HT-29 (cell line): ENCODE measurements at places on chromosomes 2 and 18. TPM values are rescaled to one million over a fixed set of nuclear protein-coding genes. Genes with fewer than 3 reads are reported as not detected.
A peak's percentile ranks its signal among the peaks of the same experiment; 100 is the strongest.

DUSP2 gene
- total RNA-seq, result 73.5 and 75.7 TPM in 2 replicates

DNA sequence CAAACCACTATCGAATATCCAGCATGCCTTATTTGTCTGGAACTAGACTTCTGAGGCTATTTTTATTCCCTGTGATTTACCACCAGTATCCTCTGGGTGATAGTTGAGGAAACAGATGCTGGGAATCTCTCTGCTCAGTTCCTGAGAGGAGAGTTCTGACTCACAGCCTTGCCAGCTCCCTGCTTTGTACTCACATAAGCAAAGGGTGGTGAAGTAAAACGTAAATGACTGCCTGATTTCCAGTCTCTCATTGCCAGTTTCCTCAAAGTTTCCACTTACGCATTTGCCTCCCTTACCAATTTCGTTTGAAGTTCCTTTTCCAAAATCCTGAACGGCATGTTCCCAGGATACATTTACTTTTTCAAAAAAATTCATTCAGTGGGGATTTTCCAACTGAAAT lies 69.2 kb upstream of the HNRNPA3 start:
- DNase-seq, result peak; percentile 19

- DNase-seq, result no peak
Observed at GRCh38 chr18:27983780-27984179, 193.2 kb downstream of the CDH2 start.

- DNase-seq, result peak; percentile 47
Observed at GRCh38 chr2:54709336-54709809, 14.1 kb upstream of the EML6 start.
